NCI-H1048 (cell line): ENCODE measurements at places on chromosomes 2 and 18.

DNA sequence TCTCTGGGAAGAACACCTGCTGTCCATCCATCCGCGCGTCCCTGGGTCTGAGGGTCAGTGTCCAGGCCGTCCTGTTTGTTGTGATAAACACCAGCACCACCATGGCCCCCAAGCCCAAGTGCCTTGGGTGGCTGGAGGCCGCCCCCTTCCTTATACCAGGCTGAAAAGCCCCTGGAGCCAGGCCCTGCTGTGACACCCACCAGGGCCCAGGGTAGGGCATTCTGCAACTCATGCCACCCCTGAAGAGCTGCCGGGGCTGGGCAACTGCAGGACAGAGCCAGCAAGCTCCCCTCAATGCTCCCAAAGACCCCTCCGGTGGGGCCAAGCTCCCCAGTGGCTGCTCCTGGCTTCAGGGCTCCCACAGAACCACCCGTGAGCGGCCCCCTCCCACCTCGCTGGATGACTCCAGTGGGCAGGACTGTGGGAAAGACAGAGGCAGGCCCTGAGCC is 31.9 kb upstream of the SNED1 start:
- DNase-seq, result no peak

- no peak for DNase-seq
Measured at GRCh38 chr2:100404411-100404810, 13.1 kb downstream of the CHST10 start.

DNA sequence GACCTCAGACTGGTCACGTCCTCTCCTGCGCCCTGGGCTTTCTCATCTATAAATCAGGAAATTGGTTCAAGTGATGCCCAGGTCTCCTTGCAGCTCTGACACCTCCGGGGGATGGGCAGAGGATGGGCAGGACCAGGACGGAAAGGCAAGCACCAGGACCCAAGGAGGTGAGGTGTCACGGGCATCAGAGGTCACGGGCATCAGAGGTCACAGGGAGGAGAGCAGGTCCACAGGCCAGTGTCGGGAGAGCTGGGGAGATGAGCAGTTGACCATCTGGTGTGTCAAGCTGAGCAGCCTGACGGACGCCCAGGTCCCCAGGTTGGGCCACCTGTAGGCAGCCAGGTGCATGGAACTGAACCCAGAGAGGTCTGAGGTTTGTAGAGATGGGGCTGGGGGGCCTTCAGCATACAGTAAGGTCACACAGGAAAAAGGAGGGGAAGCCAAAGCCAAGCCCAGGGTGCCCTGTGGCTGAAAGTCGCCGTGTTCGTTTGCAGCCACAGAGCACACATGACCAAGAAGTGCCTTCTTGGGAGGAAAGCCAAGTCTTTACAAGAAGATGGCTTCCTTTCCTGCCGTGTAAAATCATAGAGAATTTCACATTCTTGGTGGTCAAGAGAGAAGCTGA is 240.4 kb downstream of the ATAD2B start:
- no peak for DNase-seq

- no peak for DNase-seq
Measured at GRCh38 chr2:107927034-107927534, 59.2 kb upstream of the SLC5A7 start.

GRCh38 chr2:43455731-43456642 is 139.9 kb downstream of the THADA start:
- no peak for DNase-seq

GRCh38 chr2:188588235-188588634 is 296.6 kb downstream of the GULP1 start:
- no peak for DNase-seq

DNA sequence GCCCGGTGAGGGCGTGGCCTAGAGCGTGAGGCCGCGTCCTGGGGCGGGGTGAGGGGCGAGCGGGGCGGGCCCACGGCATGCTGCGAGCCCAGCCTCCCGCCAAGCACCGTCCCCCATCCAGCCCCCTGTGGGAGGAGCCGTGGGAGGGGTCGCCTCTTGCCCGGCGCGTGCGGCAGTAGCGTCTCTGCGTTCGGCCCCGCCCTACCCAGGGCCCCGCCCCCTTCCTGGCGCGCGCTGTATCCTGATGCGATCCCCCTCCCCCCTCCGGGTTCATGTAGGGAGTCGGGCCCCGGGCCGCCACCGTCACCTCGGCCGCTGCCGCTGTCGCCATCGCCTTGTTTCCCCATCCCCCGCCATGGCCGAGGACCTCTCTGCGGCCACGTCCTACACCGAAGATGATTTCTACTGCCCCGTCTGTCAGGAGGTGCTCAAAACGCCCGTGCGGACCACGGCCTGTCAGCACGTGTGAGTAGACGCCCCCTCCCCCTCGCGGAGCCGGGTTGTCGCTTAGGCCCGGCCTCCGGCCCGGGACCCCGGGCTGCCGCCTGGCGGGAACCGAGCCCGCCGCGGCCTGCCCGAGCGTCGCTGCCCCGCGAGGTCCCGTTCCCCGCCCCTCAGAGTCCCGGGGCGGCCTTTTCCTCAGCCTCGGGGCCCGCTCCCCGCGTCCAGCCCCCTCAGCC is 888 bp downstream of the RNF138 start:
- DNase-seq, result peak; percentile 94

DNA sequence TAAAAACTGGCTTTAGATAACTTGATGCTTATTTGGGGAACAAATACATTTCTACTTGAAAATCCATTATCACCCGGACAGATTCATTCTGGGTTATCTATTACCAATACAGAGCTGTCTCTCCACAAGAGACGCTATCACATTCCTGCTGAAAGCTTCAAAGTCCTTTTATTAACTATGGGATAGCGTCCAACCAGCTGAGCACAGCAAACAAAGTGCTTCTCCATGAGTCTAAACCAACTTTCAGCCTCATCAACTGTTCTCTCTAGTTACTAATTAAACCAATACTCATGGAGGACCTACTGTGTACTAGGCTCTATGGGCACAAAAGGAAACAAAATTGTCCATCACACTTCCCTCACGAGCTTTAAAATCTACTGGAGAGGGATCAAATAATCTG is 132.8 kb downstream of the L3MBTL4 start:
- DNase-seq, result no peak

DNA sequence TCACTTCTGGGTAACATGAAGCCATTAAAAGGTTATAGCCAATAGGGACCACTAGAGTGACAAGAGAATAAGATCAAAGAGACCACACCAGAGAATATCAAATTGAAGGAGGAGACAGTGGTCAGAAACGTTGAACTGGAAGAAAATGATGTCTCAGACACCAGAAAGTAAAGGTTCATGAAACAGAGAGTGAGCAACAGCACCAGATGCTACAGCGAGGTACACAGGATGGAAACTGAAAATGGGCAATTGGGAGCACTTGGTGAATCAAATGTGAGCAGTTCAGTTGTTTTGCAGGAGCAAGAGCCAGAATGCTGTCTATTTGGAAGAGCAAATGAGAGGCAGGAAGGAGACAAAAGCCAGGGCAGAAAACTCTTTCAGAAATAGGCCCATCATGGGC is 162.6 kb downstream of the SS18 start:
- DNase-seq, result no peak

GRCh38 chr18:63542069-63542468 is at the start of gene SERPINB12:
SERPINB12 (plus strand) TSS chr18:63542369; CDS start chr18:63556160, 13,791 bp downstream.
- no peak for DNase-seq

- no peak for DNase-seq
Measured at GRCh38 chr2:8584174-8585066, 97.4 kb upstream of the ID2 start.

- no peak for DNase-seq
Measured at GRCh38 chr2:886072-887022, 64.3 kb upstream of the SNTG2 start.

GRCh38 chr2:23627236-23628009 is 242.4 kb downstream of the KLHL29 start:
- DNase-seq, result no peak

GRCh38 chr2:14678761-14679160 is 46.2 kb downstream of the LRATD1 start:
- DNase-seq, result no peak

DNA sequence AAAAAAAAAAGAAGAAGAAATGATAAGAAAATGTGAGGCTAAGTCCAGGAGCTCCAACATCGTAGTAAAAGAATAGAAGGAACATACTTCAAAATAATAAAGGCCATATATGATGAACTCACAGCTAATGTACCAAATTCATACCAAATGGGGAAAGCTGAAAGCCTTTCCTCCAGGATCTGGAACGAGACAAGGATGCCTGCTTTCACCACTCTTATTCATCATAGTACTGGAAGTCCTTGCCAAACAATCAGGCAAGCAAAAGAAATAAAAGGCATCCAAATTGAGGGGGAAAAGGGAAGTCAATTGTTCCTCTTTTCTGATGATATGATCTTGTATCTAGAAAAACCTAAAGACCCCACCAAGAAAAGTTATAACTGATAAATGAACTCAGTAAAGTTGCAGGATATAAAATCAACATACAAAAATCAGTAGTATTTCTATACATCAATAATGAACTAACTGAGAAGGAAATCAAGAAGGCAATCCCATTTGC is 170.6 kb downstream of the METTL4 start:
- no peak for DNase-seq

DNA sequence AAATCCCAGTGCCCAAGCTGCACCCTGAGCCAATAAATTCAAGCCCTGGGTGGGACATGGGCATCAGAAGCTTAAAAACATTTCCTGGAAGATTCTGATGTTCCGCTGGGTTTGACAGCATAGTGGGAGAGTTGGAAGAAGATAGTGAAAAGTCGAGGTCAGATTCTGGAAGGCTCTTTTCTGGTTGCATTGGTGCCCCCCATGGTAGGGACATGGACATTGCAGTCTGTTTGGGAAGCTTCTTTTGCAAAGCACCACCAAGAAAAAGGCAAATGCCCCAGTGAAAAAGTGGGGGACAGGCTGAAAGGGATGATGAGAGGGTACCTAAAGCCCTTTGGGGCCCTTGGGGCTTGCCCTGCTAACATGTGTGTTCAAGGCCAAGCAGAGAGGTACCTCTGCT is 21.0 kb downstream of the MERTK start:
- no peak for DNase-seq

DNA sequence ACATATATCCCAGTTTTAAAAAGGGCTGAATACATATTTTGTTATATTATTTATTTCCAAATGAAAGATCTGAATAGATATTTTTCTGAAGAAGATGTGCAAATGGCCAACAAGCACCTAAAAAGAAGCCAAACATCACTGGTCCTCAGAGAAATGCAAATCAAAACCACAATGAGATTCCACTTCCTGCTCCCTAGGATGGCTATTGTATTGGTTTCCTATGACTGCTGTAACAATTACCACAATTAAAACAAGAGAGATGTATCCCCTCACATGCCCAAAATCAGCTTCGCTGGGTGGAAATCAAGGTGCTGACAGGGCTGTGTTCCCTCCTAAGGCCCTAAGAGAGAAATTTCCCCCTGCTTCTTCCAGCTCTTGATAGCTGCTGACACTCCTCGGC is 23.2 kb downstream of the ABCB11 start:
- DNase-seq, result no peak

DNA sequence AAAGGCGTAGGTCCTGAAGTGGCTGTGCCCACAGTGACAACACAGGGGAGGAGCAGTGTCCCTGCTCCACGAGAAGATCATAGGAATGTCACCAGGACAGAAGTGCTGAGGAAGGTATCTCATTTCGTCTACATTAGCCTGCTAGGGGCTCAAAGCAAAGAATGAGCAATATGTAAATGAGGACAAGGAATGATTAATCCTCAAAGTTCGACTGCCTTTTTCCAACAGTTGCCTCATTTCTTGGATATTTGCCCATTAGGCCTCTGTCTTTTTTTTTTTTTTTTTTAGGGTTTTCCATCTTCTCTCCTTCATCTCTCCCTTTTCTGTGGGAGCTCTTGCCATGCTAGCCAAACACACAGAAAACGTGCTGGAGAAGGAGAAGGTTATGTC is 105.2 kb upstream of the ARHGAP28 start:
- no peak for DNase-seq

- DNase-seq, result no peak
Measured at GRCh38 chr2:44836916-44837315, 104.6 kb upstream of the SIX3 start.

DNA sequence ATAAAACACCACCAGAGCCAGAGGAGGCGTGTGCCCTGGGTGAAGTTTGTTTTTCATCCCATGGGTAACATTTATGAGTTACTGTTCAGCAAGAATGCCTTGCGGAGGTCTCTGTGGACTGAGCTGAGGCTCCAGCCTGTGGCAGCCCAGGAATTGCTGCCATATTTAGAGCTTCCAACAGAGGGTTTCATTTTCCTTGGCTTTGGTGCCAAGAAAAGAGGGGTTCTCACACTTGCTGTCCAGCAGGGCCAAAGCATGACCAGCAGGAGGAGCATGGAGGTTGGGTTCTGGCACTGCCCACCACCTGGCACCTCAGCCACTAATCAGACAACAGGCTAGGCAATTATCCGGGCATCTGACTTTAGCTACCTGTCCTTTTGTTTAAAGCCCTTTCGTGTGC is 36.7 kb downstream of the EPAS1 start:
- no peak for DNase-seq

DNA sequence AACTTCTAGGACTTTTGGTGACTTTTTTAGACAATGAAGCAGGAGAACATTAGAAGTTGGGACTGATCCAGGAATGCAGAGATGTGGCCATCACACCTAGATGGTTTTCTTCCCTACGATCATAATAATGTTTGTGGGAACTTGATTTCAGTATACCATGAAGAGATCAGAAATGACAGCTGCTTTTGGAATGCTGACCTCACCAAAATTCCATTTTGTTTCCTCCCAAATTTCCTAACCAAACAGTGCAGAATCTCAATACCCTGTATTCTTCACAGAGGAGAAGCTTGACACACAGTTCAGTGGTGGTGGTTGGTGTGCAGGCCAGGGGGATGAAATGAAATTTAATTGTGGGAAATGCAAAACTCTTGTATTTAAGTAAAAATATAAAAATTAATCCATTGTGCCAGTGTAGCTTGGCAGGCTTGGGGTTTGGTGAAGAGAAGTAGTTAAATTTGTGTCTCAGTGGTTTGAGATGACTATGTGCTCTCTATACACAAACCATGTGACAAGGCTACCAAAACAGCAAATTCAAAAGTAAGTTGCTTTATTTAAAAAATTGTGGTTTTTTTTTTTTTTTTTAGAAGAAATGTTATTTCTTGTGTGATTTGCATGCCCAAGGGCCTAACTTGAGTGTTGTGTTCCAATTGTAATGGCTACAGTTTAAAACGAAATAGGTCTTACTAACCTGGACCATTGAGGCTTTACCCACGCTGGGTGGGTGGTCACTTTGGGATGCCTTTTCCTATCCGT is 252.4 kb downstream of the LPIN1 start:
- no peak for DNase-seq

DNA sequence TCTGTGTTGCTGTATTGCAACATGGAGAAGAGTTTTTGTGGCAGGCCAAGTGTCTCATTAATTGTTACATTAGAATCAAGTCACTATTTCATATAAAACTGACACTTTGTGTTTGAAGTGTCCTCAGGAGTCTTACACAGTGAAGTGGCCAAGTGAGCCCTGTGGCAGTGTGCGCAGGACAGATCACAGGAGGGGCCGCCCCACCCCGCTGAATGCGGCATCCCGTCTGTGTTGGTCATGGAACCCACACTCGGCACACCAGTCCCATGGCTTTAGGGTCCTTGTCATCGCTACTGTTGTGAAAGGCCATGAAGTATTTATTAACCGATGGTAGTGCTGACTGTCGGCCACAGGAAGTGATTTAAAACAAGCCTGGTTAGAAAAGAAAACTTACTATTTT is 144.7 kb upstream of the NFATC1 start:
- no peak for DNase-seq
